ENCODE measurements at places on chromosomes 12 and 14.
A peak's percentile ranks its signal among the peaks of the same experiment; 100 is the strongest.

DNA sequence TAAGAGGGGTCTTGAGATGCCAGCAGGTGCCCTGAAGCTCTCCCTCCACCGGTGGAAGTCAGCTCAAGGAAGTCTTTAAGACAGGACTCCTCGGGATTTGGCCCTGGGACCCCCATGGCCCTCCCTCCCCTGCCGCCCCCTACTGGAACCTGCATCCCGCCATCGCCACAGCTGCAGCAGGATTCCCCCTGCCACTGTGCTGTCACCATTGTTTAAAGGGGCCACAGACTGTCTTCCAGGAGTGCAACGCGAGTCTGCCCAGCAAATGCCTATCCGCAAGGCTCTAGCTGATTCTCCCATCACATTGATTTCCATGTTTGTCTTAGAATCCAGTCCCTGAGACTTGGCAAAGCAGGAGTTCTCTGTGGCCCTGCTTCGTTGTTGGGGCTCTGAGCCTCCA, 770.8 kb upstream of the ALG10B start:
- no peak for DNase-seq

DNA sequence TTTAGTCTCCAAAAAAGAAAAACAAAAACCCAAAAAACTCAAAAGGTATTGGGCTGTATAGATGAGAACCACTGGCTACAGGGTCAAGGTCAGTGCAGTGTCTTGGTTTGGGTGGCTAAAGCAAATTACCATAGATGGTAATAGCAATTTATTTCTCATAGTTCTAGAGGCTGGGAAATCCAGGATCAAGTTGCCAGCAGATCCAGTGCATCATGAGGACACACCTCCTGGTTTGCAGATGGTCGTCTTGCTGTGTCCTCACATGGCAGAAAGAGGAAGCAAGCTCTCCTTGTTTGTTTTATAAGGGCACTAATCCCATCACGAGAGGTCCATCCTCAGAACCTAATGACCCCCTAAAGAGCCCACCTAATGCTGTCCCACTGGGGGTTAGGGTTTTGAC, 11.2 kb downstream of the COX14 start:
- no peak for DNase-seq

DNA sequence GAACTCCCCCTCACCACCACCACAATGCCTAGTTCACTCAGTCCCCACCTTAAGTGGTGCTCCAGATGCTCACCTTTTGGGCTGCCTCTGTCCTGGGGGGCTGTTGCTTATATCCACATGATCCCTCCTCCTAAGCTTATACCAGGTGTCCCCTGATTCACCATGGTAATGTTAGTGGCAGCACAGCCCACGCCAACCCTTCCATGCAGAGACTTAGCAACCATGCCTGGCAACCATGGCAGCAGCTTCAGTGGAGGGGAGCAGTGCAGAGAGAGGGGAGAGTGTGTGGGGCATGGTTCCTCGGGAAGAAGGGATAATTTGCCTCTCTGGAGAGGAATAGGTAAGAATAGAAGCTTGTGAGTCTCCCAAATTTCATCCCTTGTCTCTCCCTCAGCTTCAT, 1.2 kb upstream of the DDN start:
- no peak for DNase-seq

GRCh38 chr12:46963977-46964971, 115.1 kb upstream of the PCED1B start:
- DNase-seq: no peak

GRCh38 chr12:93243382-93243688, 134.4 kb upstream of the NUDT4 start:
- no peak for DNase-seq

- peak; percentile 63 for DNase-seq
These were observed 21.7 kb downstream of the TMBIM6 start for GRCh38 chr12:49763006-49763591.

GRCh38 chr12:28290262-28290661, 100.0 kb downstream of the CCDC91 start:
- no peak for DNase-seq

GRCh38 chr14:75049136-75049535, 2.1 kb downstream of the MLH3 start:
- no peak for DNase-seq

- DNase-seq: no peak
These were observed 278.2 kb downstream of the ZFP36L1 start for GRCh38 chr14:68514608-68515194.

GRCh38 chr14:61184112-61184511, 97.0 kb downstream of the TMEM30B start:
- no peak for DNase-seq

DNA sequence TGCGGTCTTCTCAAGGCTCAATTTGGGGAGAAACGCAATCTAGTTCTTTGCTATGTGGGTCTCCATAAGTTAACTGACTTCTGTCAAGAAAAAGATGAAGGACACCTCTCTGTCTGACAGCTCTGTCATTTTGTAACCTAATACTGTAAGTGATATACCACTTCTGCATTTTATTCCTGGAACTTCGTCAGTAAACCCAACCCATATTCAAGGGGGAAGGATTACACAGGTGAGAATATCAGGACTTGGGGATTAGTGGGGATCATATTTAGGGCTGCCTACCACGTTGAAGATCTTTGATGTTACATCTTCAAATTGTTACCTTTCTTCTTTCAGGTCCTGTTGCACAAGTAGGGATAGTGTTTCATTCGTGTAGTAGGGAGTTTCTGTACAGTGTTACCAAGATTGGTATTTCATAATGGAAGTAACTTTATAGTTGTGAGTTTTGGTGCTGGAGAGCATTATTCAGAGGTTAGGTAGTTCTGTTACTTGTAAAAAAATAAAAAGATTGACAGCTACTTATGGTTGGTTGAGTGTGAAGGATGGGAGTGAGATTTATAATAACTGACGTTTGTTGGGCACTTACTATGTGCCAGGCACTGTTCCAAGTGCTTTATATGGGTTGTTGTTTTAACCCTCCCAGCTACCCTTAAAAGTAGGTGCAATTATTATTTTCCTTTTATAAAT, 1.6 kb downstream of the TMEM260 start:
- DNase-seq: no peak

- no peak for DNase-seq
These were observed 85.4 kb downstream of the WSCD2 start for GRCh38 chr12:108214486-108214885.

DNA sequence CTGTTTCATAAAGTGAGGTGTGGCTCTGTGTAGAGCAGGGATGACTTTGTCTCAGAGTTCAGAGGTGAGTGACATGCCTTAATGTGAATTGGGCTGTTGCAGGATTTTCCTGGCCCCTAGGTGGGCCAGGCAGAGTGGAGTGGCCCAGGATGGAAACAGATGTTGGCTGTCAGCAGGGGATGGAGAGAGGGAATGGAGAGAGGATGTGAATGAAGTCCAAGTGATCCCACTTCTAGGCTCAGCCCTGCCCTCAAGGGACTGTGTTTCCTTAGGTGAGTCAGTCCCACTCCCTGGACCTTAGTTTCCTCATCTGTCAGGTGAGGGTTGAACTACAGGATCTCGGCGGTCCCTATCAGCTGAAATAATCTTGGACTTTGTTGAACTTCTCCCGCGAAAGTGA, 7.5 kb downstream of the GALNT16 start:
- no peak for DNase-seq

DNA sequence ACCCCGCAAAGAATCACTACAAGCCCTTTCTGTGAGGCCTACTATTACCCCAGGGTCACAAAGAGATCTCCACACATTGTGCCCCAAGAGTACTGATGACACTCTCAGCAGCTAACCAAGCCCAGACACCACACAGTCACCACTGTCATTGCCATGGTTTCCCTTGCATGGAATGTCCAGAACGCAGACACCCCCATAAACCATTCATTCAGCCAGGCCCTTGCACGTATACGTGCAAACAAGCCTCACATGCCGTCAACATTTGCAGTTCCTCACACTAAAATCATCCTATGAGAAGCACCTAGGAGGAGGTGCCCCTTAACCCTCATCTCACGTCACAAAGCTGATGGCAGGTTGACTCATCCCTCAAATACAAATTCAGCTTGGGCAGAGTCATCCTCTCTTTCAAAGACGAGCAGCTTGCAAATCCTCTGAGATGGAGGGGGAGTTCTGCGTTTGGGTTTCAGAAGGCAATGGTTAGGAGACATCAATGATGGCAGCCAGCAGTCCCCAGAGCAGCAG, 17.1 kb upstream of the KRT77 start:
- no peak for DNase-seq

DNA sequence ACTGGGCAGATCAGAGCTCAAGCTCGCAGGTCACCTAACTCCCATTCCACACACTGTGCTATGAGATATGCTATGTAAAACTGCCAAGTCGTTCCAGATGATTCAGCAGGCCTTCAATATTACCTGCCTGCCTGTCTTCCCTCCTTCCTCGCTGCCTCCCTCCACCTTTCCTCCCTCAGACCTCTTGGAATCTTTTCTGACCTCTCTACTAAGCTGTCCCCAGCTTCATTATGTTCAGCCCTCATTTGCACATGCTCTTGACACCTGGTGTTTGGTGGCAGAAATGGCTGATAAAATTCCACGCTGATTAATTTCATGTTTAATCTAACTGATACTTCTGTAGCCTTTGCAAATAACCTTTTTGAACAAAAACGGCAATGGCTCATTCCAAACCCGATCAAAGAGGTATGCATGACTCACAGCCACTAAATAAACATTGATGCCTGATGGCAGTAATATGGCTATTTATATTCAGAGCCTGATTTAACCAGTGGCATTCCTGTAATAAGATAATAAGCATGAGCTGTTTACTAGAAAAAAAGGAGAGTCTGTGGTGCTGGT, 130.8 kb upstream of the EGLN3 start:
- DNase-seq: no peak

DNA sequence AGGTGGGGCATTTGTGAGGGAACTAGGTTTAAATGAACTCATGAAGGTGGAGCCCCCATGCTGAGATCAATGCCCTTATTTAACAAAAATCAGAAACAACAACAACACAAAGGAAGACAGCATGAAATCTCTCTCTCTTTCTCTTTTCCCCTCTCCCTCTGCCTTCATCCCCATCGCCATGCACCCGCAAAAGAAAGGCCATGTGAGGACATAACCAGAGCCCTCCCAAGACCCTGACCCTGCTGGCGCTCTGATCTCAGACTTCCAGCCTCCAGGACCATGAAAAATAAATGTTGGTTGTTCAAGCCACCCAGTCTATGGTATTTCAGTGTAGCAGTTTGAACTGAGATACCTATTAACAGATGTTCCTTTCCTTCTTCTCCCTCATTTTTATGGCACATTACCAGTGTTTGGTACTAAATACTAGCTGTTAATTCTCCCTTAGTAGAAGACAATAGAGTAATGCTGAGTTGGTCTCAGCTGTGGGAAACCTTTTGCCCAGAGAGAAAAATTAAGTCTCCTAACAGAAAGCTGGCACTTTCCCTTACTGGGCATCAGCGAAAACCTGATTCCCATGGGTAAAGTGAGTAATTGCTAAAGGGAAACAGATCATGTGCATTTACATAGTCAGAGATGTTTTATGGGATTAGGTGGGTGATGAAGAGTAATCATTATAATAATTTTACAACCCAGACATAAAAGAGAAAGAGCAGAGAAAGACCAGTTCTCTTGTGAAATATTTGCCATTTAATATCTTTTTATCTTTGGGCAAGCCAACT, 264.0 kb upstream of the PLEKHG7 start:
- no peak for DNase-seq

DNA sequence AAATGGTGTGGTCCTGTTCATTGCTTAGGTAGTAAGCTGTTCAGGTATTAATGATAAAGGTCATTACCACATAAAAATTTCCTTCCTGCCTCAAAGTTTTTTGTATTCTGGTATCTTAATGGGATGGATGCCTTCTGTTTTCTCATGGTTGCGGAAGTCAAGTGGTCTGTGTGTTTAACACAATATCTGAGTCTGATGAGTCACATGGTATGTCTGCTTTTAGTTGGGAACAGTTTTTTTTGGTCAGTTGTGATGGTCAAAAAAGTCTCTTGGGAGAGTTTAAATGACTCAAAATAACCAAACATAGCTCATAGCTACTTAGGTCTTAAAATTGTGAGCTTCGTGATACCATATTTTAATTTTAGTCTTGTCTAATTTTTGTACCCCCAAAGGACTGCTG, 40.7 kb downstream of the STK38L start:
- no peak for DNase-seq

GRCh38 chr12:1939331-1939730, 20.9 kb upstream of the CACNA2D4 start:
- DNase-seq: no peak

GRCh38 chr12:107948391-107948945, 174.0 kb downstream of the ASCL4 start:
- no peak for DNase-seq

DNA sequence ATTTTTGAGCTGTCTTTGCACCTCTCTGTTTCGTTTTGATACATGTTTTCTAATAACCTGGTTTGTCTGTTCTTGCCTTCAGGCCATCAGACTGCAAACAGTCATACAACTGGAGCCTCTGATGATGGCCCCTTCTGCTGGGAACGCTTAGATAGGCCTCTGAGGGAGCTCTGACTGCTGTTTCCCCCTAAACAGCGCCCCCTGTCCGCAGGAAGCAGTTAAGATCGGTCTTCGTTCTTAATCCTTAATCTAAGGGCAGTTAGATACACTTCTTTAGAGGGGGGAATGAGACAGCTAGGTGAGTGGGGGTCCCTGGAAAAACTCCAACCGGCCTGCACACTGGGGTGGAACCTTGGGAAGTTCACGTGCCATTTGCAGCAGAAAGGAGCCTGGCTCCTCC, 1338.8 kb upstream of the SEL1L start:
- no peak for DNase-seq

- DNase-seq: no peak
These were observed 58.7 kb upstream of the NCOR2 start for GRCh38 chr12:124625867-124626675.

- no peak for DNase-seq
These were observed 89.1 kb upstream of the CNOT2 start for GRCh38 chr12:70154087-70154638.

DNA sequence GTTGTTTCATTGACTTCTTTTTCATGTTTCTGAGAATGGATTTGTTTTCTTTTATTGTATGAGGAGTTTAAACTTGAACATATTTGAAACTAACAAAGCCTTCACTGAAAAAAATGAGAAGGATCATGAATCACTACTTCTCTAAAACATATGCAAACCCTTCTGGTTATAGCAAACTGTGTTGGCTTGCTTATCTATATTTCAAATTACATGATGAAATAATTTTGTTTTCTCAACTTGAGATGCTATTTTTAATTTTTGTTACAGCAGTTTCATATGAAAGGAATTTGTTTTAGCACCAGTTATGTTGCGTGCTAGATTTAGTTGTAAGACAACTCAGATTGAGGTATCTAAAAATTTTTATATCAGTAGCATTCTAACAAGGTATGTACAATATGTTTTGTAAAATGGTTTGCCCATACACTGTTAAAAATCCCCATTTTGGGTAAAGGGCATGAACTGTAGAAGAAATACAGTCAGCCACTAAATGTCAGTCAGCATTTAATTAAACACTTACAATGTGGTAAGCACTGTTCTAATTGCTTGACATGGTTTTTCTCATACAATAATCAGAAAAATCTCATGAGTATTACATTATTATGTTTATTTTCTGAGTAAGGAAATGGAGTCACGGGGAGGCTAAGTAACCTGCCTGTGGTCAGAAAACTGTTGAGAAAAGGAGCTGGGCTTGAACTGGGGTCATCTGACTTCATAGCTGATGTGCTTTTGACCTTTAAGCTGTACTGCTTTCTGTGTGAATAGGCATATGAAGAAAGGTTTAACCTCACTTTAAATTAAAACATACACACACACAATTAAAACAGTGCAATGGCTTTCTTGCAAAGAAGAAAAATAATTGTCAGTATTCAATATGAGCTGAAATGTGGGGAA, 105.7 kb downstream of the PLEKHA5 start:
- DNase-seq: no peak

Data from T-helper 22 cell (primary cell).